Frontal cortex (tissue), 4 donors: ENCODE measurements at places on chromosomes 11 and 22.

DNA sequence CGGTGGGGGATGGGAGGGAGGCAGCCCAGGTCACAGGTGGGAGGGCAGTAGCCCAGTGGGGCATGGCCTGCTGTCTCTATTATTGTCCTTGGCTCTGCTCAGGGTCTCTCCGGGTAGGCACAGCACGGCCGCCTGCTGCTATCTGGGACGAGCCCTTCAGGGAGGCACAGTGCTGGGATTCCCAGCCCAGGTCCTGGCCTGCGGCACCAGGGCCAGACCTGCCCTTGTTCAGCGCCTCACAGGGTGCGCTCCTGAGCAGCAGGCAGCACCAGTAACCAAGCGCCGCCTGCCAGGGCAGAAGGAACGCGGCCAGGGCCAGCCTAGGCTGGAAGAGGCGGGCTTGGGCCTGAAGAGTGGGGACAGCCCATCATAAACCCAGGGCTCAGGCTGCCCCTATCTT is 151.0 kb downstream of the MPPED1 start:
- no peak for DNase-seq

GRCh38 chr11:10633261-10633660 is 60.3 kb downstream of the IRAG1 start:
- DNase-seq, result no peak

DNA sequence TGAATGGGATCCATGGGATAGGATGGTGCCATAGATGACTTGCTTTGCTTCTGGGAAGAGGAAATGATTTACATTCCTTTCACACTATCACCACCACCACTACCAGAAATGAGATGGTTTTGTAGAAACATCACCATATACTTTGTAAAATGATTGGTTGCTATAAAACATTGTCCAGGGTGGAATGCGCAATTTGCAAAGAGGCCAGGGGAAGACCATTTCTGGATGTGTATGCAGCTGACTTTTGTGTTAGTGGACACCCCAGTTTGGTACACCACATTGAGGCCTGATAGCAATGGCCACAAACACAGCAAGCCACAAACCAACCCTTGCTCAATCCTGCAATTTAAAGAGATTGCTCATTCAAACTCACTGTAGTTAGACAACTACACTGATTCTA is 56.7 kb upstream of the RCN1 start:
- DNase-seq, result no peak

GRCh38 chr11:115306689-115307088 is 197.5 kb downstream of the CADM1 start:
- no peak for DNase-seq

DNA sequence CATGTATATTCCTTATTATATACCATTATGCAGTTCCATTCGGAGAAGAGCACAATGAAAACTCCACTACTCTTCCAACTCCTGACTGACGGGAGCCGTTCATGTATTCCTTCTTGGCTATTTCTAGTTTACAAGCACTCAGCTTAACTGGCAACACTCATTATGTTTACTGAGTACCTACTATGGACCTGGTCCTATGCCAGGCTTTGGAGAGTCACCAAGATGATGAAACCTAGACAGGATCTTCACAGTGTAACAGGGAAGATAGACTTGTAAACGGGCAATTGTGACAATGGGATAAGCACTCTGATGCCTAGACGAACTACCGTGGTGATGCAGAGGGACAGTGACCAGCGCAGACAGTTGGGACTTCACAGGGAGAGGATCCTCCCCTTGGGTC is 22.3 kb upstream of the ST3GAL4 start:
- DNase-seq, result no peak

GRCh38 chr22:30234786-30235470 is 11.6 kb downstream of the LIF start:
- DNase-seq, result no peak

DNA sequence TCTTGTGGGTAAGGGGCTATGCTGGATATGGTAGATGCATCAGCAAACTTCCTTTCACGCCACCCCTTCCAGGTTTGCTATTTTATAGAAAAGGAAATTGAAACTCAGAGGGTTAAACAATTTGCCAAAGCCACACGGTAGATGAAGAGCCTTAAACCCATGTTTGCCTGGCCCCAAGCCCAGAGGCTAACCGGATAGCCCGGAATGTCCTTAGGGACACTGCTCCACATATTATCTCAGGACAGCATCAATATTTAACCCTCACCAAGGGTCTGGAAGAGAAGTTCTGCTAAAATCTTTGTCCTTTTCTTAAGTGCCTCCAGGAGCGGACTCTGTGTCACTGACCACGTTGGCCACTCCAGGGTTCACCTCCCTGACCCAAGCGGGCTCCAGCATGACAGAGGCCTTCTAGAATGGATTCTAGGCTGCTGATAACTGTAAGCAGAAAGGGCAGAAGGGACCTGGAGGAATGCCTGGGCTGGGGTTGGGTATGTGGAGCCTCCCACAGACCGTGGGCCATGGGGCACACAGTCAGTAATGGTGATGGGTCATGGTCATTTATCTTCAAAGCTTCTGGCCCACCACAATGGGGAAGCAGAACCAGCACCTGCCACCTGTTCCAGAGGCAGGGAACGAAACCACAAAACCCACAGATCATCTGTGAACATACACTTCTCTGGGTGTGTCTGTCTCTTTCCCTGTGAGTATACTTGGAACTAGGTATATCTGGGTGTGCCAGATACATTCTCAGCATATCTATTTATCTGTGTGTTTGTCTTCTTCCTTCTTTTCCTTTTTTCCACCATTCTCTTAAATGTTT is 5.4 kb upstream of the TMEM86A start:
- no peak for DNase-seq

DNA sequence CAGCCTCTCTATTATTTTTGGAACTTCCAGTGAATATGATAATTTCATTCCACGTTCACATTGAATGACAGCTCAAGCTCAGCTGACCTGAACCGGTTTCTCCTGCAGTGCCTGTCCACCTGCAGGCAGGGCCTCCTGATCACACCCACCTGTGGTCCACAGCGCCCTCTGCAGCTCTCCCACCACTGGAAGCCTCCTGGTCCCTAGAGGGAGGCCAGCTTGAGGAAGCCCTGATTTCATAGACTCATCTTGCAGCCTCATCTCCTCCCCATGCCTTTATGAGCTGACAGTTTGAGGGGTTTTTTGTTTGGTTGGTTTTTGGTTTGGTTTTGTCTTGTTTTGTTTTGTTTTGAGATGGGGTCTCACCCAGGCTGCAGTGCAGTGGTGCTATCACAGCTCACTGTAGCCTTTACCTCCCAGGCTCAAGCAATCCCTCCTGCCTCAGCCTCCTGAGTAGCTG is 29.9 kb upstream of the MALAT1 start:
- DNase-seq, result no peak

DNA sequence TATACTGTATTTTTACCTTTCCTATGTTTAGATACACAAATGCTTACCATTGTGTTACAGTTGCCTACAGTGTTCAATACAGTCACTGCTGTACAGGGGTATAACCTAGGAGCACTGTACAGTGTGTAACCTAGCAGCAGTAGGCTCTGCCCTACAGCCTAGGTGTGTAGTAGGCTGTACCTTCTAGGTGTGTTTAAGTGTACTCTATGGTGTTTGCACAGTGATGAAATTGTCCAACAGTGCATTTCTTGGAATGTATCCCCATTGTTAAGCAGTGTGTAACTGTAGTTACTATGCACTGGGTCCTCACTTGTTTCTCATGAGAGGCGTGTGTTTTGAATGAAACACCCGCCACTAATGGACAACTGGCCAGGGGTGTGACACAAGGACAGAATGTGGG is 269.0 kb downstream of the OPCML start:
- no peak for DNase-seq

- DNase-seq, result no peak
Measured at GRCh38 chr11:61417670-61418069, 12.1 kb downstream of the CPSF7 start.

- DNase-seq, result no peak
Measured at GRCh38 chr11:35178067-35178805, 39.3 kb downstream of the CD44 start.

- DNase-seq, result no peak
Measured at GRCh38 chr22:49206281-49206680, 621.4 kb downstream of the BRD1 start.

- no peak for DNase-seq
Measured at GRCh38 chr11:17742019-17742418, 7.4 kb downstream of the KCNC1 start.

GRCh38 chr22:45608763-45609180 is 62.9 kb upstream of the ATXN10 start:
- DNase-seq, result no peak
